Left renal pelvis (tissue), 4 donors: ENCODE measurements at places on chromosomes 5 and 9.
A peak's percentile ranks its signal among the peaks of the same experiment; 100 is the strongest.

- no peak for DNase-seq
Measured at GRCh38 chr9:94985649-94986048, 259.1 kb downstream of the AOPEP start.

GRCh38 chr5:141674747-141675146, 7.3 kb downstream of the ARAP3 start:
- DNase-seq = no peak

GRCh38 chr5:163293836-163294235, 143.6 kb upstream of the CCNG1 start:
- no peak for DNase-seq

DNA sequence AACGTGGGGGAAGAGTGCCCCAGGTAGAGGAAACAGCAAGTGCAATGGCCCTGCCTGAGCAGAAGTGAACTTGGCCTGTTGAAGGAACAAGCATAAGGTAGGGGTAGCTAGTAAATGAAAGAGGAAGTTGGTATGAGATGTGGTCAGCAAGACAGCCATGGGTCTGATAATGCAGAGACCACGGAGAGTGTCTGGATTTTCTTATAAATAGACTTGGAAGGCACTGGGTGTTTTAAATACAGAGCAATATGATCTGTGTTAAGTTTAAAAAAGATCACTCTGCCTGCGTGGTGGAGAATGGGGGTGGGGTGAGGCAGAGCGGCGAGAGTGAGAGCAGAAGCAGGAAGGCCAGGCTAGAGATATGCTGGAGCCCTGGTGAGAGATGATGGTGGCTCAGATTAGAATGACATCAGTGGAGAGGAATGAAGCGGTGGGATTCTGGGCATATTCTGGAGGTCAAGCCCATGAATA, 4.2 kb downstream of the ADAM19 start:
- no peak for DNase-seq

GRCh38 chr9:108831496-108832178, 24.1 kb downstream of the ACTL7B start:
- DNase-seq = no peak

- DNase-seq = no peak
Measured at GRCh38 chr5:109676920-109677319, 12.8 kb upstream of the MAN2A1 start.

DNA sequence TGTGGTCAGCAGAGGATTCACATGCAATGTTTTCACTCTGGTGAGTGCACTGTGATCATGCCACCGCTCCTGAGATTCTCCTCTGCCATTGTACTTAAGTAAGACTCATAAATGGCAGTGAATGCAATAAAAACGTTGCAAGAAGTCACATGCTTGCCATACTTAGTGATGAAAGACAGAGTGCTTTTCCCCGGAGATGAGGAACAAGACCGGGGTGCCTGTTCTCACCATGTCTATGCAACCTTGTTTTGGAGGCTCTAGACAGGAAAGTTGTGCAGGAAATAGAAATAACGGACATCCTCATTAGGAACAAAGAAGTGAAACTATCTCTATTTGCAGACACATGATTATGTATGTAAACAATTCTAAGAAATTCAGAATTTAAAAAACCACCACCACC, 84.7 kb upstream of the IRX2 start:
- DNase-seq = no peak

DNA sequence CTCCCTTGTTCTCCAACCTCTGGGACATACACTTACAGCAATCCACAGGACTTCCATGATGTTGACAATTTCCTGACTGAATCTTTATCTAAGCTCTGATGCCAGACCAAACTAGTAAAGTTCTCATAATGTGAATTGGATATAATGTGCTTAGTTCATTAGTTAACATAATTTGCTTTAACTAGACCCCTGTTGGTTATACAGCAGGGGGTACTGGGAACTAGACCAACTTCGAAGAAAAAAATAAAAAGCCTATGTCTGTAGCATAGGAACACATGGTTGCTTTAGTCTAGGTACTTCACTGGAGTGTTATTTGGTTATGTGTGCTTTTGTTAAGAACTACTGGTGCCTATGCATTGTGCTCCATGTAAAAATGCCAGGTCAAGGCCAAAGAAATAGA, 173.8 kb downstream of the ADAMTS6 start:
- no peak for DNase-seq

GRCh38 chr9:76638001-76638400, 126.2 kb upstream of the PCA3 start:
- DNase-seq = no peak

DNA sequence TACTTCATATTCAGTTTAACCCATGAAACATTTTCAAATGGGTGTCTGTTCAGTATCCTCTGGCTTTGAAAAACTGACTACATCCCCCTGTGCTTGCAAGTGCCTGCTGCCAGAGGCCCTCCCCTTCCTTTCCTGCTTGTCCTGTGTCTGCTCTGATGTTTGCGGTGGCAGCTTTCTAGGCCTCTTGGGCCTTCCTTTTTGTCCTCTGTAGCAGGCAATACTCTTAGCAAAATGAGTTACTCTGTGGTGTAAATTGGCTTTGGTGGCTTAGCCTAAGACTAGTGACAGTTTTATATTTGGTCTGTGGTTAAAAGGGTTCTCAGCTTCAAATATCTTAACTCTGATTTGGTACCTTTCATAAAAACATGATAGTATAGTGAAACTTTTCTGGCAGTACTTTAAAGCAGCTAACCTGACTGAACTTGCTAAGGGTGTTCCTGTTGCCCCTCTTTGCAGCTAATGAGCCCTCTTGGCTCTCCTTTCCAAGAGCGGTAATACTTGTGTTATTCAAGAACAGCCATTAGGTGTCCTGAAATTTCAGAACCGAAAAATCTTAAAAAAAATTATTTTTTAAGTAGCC, 76.6 kb downstream of the GOLM1 start:
- DNase-seq = no peak

GRCh38 chr9:133421615-133422542, at the start of gene ADAMTS13:
TSS of gene ADAMTS13 (plus strand) at chr9:133422367. CDS start at chr9:133422444, 77 bp downstream.
- no peak for DNase-seq

GRCh38 chr5:15655683-15656082, 155.7 kb downstream of the FBXL7 start:
- DNase-seq = no peak

GRCh38 chr5:175478008-175478383, 364 bp upstream of the SFXN1 start:
- no peak for DNase-seq

- DNase-seq = no peak
Measured at GRCh38 chr5:39779831-39780230, 355.1 kb upstream of the DAB2 start.

DNA sequence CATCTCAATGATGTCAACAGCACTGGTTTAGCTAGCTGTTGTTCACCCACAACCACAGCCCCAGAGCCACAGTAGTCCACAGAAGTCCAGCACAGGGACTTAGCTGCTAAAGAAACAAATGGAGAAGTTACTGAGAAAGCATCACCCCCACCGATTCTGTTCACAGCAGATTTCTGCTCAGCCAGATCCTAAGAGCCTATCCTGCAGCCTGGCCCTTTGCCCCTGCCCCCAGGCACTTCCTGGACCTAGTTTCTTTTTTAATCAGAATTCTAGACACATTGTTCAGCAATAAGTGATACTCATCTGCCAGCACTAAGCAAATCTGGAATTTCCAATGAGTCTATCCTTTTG, 7.4 kb downstream of the B4GALT1 start:
- DNase-seq = no peak

- DNase-seq = no peak
Measured at GRCh38 chr9:87515588-87516221, 18.0 kb downstream of the DAPK1 start.

DNA sequence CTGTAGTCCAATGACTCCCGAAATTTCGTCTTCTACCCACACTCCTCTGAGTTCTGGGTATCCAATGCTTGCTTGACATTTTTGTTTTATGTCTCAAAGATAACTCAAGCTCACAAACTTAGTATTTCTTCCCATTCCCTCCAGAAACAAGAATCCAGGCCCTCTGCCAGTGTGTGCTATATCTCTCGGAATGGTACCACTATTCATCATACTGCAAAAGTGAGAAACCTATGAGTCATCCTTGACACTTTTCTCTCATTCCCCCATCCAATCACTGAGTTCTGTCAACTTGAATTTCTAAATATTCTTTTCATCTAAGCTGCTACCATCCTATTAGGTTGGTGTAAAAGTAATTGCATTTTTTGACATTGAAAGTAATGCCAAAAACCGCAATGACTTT, 9.8 kb downstream of the SLC12A2 start:
- DNase-seq = no peak

- DNase-seq = no peak
Measured at GRCh38 chr5:10339958-10340357, 13.5 kb upstream of the MARCHF6 start.

- DNase-seq = no peak
Measured at GRCh38 chr5:121949885-121950284, 11.9 kb upstream of the SRFBP1 start.

DNA sequence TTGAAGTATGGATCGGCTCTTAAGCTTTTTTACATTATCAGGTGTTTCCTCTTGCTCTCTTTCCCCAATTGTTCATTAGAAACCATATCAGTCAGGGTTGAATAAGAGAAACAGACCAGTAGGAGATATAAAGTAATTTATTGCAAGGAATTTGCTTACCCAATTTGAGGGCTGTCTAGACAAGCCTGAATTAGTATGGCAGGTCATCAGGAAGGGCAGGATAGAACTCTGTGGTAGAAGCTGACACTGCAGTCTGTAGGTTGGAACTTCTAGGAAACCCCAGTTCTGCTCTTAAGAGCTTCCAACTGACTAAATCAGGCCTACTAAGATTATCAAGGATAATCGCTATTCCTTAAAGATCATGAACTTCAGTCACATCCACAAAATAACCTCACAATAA, 24.3 kb downstream of the ISOC1 start:
- no peak for DNase-seq

DNA sequence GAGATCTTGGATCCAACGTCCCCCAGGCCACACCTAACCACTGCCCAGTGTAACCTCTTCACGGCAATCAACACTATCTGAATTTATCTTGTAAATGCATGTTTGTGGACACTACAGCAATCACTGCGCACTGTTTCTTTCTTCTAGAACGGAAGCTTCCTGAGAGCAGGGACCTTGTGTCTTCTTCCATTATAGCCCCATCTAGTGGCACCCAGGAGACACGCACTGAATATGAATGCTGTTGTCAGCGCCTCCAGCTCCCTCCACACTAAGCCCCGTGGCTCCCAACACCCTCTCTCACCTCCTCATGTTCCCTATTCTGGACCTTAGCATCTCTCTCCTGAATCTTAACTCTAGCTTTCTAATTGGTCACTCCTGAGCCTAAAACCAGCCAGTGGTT, 72.7 kb downstream of the SMIM23 start:
- DNase-seq = no peak

GRCh38 chr9:99162759-99163364, 57.9 kb downstream of the TGFBR1 start:
- DNase-seq = no peak

GRCh38 chr9:21684831-21685362, 117.5 kb upstream of the MTAP start:
- DNase-seq = no peak

- DNase-seq = no peak
Measured at GRCh38 chr5:141935538-141935937, 11.9 kb downstream of the DELE1 start.

GRCh38 chr9:117415358-117415914, 579 bp upstream of the ASTN2 start:
- no peak for DNase-seq

DNA sequence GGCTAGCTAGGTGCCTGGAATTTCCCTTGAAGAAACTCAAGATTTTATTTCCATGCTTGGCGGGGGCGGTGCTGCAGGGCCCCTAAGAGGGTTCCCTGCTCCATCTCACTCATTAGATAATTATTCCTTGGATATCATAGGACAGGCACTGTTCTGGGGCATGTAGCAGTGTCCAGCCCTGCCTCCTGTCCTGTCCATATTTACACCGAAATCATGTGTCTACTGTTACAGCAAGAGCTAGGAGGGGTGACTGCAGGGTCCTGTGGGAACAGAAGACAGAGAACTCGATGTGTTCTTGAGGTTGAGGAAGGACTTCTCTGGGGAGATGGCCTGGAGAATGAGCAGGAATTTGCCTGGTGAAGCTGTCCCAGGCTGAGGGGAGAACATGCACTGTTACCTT, 96.6 kb downstream of the CYFIP2 start:
- DNase-seq = no peak

DNA sequence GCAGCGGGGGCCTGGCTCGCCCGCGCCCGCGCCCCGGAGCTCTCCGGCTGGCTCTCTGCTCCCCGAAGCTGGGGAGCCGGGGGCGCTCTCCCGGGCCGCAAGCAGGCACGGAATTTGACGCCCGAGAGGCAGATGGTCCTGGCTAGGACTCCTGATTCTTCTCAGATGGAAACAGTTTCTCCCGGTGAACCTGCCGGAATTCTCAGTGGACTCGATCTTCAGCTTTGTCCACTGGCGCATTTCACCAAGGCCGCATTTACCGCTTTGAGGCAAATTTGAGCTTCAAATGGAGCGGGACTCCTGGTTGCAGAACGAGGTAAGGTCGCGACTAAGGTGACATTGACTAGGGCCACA, 305.7 kb upstream of the KCNN2 start:
- DNase-seq = no peak

DNA sequence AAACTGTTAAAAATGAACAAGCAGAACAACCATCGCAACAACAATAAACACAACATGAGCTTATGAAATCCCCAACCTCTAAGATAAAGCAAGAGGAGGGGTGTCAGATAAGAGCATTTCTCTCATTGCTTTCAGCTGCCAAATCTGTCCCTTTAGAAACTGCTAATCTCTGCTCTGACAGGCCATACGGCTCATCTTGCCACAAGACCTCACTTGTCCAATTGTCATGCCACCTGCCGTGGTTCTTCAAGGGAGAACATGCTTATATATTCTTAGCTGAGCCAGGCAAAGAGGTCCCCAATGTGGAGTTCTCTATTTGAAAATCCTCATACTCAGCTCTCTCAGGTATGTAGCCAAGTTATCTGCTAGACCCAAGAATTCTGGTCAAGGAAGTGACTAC, 405.0 kb upstream of the TNC start:
- no peak for DNase-seq

DNA sequence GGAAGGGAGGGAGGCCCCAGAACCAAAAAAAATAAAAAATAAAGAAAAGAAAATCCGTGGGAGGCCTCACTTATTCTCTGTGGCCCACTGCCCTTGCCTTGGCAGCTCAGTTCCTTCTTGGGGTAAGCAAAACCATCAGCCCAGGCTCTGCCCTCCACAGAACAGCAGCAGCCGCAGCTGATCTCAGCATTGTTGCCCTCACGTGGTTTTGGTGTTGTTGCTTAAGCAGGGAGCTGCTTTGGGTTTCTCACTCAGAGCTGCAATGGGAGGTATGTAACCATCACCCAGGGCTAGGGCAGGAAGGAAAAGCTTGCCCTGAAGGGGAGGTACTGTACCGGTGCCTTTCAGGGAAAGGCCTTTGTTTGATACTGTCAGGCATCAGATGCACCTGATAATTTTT, 374.7 kb upstream of the WWC1 start:
- DNase-seq = no peak

GRCh38 chr9:25260046-25260445, 418.2 kb downstream of the TUSC1 start:
- DNase-seq = peak; percentile 25

DNA sequence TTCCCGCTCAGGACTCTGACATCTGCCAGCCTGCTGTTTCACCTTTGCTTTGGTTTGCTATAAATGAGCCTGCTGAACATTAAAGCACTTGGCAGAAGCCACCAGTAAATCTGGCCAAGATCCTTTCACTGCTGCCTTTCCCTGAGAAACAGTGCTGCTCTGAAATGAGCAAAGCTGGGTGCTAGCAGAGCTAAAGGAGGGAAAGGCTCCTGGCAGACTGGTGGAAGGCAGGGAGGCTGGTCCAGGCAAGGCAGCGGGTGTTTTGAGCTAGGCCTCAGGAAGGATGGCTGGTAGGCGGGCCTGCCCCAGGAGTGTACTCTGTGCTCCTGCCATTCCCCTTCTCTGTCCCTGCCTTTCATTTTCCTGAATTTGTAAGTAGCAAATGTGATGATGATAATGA, 52.5 kb upstream of the PTGS1 start:
- no peak for DNase-seq
